ENCODE measurements at places on chromosomes 16 and 17. TPM values are rescaled to one million over a fixed set of nuclear protein-coding genes. Genes with fewer than 3 reads are reported as not detected.

DNA sequence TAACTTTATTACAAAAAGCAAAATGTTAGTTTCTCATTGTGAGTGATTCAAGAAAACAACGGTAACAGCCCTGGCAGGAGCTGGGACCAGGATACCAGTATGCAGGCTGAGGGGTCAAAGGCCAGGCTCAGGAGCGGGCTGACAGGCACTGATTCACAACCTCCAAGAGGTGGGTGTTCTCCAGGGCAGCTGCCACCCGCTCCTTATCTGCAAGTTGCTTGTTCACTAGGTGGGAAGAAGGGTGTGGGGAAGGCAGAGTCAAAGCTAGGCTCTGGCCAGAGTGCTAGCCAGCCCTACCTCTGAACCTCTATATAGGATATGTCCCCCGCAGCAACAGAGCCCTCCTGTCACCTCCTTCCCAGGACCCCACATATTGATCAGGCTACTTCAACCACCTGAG is 2.1 kb downstream of the CIAO2B start:
- no peak overlapping the region for H3K4me3 ChIP-seq
- H3K27me3 ChIP-seq, result no peaks in the 10 kb centered on the region
- no peak overlapping the region for H3K27ac ChIP-seq
- no peak for DNase-seq
- no peaks in the 10 kb centered on the region for H3K36me3 ChIP-seq

Gene DOC2A
- 1.5 TPM for polyA plus RNA-seq

Gene KRTAP1-3
- not detected for polyA plus RNA-seq

DNA sequence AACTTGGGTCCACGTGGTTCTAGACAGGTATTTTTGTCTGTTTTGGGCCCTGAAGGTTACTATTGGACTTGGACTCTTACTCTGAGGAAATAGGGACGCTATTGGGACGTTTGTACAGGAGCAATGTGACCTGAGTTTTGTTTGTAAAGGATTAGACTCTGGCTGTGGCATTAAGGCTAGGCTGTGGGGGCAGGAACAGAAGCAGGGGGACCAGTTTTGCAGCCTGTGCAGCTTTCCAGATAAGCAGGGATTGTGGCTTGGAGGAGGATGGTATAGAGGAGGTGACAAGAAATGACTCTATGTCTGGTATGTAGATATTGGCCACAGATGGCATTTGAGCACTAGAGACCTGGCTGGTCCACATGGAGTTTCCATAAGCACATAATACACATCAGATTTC is 12.8 kb downstream of the NOD2 start:
- no peaks in the 10 kb centered on the region for H3K36me3 ChIP-seq
- H3K4me1 ChIP-seq, result no peaks in the 10 kb centered on the region
- H3K27me3 ChIP-seq, result no peaks in the 10 kb centered on the region
- H3K27ac ChIP-seq, result no peak overlapping the region
- H3K4me3 ChIP-seq, result no peak overlapping the region

Gene UNC45B
- 0.05 TPM for polyA plus RNA-seq

GRCh38 chr16:53922067-53922806 is 218.3 kb downstream of the FTO start:
- H3K4me1 ChIP-seq, result peaks cover 2% of the 10 kb centered on the region
- DNase-seq, result no peak
- H3K4me3 ChIP-seq, result no peak overlapping the region
- H3K27me3 ChIP-seq, result no peaks in the 10 kb centered on the region
- H3K27ac ChIP-seq, result no peak overlapping the region

- no peak overlapping the region for H3K27ac ChIP-seq
- H3K4me1 ChIP-seq, result no peaks in the 10 kb centered on the region
- H3K4me3 ChIP-seq, result no peak overlapping the region
- H3K36me3 ChIP-seq, result no peaks in the 10 kb centered on the region
- no peak for DNase-seq
Measured at GRCh38 chr17:69814031-69814430, 261.0 kb upstream of the KCNJ16 start.

DNA sequence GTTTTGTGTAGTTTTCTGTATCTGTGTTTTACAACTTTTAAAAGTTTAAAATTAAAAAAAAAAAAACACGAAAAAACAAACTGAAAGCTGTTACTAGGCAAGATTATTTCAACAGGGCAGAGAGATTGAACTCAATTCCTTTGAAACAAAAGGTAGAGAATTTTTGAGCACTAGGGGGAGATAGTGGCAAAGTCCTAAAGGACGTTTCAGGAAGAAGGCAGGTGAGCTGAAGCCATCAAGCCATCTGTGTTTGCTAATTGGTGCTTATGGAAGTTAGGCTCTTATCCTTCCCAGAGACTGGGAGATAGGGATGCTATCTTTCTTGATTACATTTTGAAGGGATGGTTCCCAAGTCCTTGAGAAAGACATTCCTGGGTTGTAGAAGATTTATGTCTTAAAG is 70.6 kb upstream of the CLEC3A start:
- H3K4me1 ChIP-seq, result no peaks in the 10 kb centered on the region
- no peaks in the 10 kb centered on the region for H3K27me3 ChIP-seq
- no peaks in the 10 kb centered on the region for H3K36me3 ChIP-seq
- DNase-seq, result no peak

DNA sequence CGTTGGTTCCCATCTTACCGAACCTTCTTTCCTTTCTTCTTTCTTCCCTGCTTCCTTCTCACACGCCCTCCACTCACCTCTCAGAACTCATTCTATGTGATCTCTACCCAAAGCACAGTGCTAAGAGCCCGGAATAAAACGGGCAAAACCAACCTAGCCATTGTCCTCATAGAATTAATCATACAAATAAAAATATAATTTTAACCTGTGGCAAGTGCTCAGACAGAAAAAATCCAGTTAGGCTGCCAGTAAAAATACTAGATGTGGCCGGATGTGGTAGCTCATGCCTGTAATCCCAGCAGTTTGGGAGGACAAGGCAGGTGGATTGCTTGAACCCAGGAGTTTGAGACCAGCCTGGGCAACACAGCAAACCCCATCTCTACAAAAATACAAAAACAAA is 27.0 kb downstream of the BMERB1 start:
- no peaks in the 10 kb centered on the region for H3K4me1 ChIP-seq
- no peak overlapping the region for H3K4me3 ChIP-seq
- H3K27ac ChIP-seq, result no peak overlapping the region
- no peak for DNase-seq
